ENCODE measurements at places on chromosomes 3 and 15.
A peak's percentile ranks its signal among the peaks of the same experiment; 100 is the strongest.

DNA sequence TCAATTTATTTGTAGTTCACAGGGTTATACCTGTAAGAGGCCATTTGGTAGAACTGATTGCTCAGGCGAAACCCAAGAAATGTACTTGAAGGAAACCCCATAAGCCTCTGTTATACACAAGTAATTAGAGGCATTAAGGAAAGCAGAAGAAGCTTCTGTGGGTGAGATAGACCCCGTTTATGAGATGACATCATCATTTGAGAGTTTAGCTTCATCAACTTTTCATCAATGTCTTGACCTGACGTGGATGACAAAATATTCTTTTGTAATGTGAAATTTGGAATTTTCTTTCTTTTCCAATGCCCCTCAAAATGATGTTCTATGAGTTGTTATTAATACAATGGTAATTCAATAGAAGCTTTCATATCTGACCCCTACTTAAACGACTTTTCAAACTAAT, 136.2 kb downstream of the MDFIC2 start:
- DNase-seq = no peak

DNA sequence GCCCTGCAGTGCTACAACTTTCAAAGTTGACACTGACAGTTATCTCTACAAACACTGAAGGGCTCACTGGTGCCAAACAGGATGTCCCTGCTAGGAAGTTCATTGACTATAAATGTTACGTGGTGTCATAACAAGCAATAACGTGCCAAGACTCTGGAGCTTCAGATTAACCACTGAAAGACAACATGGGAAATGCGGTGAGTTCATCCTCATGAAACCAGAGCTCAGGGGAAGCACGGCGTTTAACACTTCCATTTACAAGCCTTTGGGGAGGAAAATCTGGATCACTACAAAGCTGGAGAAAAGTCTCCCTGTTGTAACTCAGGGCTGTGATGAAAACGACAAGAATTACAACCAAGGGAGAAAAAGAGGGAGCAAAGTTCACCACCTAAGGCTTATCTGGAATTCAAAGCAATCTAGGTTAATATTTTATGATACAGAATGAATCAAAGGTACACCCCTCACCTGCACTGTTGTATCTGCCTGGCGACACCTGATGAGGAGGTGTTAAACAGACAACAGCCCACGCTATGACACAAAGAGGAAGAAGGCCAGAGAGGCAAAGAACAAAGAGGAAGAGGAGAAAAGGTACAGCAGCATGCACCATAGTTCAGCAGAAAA, 27.0 kb downstream of the SHQ1 start:
- no peak for DNase-seq

DNA sequence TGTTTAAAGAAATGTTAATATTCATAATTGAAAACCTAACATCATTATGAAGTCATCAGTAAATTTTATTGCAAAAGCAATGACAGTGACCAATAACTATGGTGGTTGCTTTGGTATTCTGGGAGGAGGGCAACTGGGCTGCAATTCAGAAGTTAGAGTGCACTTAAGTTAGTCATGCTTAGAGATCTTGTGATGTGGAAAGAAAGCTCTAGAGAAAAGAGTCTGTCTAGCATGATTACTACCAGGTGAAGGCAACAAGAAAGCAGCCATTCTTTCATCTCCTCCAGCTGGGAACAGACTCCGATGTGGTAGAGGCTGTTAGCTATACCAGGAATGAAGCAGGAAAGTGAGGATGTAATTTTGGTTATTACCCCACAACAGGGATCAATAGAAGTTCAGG, 625.6 kb downstream of the SI start:
- DNase-seq = no peak

DNA sequence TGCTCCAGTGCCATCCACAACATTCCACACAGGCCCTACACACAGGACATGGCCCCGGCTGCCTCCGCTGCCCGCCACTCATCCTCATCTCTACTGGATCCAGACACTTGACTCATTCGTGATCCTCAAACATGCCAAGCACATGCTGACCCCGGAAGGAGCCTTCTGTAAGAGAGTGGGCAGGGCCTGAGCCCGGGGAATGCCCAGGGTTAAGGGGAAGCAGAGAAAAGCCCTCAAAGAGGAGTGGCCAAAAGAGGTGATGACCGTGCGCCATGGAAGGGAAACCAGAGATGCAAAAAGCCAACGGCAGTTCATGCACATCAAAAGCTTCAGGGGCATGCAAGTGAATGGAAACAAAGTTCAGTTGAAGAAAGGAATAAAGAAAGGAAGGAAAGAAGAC, 46.1 kb downstream of the RFTN1 start:
- no peak for DNase-seq

DNA sequence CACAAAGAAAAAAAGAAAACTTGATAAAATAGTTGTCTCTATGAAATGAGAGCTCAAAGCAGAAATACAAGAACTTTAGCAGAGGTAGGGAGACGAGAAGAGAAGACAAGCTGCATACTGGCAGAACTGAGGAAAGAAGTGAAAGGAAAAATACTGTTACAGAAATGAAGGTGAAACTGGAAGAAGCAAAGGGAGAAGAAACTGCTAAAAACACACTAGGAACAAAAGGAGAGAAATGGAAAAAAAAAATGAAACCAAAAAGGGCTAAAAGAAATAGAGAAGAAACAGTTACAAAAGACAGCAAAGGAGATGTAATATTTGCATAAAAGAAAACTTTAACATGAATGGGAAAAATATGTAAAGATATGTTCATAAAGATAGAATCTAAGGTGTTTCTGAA, 27.3 kb upstream of the ANPEP start:
- no peak for DNase-seq

- DNase-seq = no peak
Measured at GRCh38 chr15:39427705-39428104, 153.2 kb upstream of the THBS1 start.

- DNase-seq = no peak
Measured at GRCh38 chr3:62238003-62238402, 135.3 kb downstream of the FEZF2 start.

- no peak for DNase-seq
Measured at GRCh38 chr3:149783576-149783975, 8.8 kb downstream of the ANKUB1 start.

DNA sequence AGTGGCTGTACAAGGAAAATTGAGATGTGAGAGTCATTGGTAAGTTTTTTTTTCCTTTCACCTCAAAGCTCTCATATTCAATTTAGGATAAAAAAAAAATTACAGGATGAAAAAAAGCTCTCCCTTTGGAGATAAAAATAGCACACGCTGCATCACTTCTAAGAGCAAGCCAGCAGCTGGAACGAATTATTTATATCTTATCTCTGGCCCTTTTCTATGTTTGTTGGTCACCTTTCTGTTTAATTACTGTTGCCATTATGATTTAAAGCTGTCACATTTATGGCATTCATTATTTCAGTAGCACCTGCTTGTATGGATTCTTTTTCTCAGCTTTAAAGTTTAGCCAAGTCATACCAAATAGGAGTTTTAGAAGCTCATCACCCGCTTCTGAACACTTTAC, 171.6 kb upstream of the PDZRN3 start:
- no peak for DNase-seq

DNA sequence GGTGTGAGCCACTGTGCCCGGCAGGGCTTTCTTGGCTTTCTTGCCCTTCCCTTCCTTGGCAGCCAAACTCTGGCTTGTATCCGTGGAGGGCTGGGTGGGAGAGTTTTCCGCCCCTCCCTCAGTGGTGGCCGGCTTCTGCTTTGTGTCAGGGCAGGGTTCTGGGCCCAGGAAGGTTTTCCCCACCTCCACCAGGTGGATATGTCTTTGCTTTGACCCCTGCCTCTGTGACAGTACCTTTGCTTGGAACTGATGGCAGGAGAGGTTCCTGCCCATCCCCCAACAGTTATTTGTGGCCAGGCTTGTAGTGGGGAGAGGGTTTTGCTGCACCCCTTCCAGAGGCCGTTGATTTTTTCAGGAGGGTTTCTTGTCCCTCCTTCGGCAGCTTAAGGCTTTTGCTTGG, 24.3 kb downstream of the CSPG5 start:
- DNase-seq = peak; percentile 42

DNA sequence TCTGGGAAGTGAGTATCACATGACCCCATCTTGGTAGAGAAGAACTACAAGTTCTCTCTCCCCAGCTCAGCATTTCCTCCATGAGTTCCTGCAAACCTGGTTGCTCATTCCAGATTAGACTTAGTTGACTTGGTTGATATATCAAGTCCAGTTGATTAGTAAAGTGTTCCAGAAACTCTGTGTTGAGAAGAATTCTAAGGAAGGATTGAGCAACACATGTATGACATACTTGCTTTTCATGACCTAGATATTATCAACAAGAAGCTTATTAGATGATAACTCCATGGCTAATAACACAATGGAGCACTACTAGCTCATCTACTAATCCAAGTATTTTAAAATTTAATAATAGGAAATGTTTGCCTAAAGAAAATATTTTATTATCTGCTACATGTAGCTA, 6.4 kb upstream of the EID1 start:
- DNase-seq = no peak

GRCh38 chr3:108088697-108089096, 2.1 kb downstream of the CD47 start:
- no peak for DNase-seq

DNA sequence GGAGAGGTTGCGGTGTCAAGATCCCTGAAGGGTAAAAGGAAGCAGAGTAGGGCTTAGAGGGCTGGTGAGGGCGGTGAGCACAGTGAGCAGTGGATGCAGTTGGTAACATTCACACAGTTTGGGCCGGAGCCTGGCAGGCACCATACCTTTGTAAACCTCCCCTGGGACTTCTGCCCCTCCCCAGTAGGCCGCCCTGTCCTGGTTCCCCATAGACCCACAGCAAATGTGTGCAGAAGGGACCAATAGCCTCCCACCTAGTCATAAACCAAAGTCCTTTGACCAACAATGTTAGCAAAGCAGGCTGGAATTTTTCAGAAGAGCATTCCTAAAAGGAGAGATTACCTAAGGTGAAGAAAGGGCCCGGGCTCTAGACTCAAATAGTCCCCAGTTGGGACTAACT, 1.7 kb upstream of the PHGR1 start:
- no peak for DNase-seq

DNA sequence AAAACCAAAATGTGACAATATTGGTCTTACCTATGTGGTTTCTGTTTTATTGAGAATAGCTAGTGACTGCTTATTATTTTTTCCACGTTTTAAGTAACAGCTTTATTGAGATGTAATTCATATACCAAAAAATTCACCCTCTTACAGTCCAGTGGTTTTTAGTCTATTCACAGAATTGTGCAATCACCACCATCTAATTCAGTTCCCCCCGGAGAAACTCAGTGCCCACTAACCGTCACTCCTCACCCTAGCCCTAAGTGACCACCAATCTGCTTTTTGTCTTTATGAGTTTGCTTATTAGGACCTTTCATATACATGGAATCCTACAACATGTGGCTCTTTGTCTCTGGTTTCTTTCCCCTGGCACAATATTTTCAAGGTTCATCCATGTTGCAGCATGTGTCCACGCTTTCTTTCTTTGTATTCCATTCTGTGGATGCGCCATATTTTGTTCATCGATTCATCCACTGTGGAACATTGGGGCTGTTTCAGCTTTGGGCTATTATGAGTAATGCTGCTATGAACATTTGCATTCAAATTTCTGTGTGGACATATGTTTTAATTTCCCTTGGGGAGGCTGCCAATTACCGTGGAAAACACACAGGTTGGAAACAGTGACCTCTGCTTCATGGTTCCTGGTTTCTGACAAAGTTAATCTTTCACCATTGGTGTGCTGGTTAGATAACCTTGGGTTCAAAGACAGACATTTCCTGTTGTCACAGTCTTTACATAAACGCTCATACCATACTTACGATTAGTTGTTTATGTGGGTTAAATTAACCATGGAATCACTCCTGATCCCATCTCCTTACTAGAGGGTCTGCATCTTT, 3.2 kb upstream of the BCL2L10 start:
- DNase-seq = peak; percentile 6

DNA sequence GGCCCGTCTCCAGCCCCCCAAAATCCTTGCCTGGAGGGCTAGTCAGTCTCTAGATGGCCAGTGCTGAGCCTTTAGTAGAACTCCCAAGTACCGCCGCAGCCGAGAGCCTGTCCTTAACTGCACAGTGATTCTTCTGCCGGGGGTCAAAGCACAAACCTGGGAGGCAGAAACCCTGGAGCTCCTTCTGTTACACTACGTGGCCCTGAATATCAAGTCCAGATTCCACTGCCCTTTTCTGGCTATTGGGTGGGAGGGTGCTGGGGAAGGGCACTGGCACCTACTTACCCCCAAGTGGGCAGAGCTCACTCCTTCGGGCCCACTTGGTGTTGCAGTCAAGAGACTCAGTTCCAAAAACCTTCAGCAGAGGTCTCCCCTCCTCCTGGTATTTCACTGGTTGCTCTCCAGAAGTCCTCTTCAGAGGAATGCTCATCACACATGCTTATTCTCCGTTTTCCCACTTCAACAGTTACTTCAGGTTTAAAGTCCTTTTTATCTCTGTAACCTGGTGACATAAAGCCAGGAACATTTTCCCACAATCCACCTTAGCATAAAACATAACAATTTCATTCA, 10.8 kb downstream of the PDHB start:
- DNase-seq = peak; percentile 30

DNA sequence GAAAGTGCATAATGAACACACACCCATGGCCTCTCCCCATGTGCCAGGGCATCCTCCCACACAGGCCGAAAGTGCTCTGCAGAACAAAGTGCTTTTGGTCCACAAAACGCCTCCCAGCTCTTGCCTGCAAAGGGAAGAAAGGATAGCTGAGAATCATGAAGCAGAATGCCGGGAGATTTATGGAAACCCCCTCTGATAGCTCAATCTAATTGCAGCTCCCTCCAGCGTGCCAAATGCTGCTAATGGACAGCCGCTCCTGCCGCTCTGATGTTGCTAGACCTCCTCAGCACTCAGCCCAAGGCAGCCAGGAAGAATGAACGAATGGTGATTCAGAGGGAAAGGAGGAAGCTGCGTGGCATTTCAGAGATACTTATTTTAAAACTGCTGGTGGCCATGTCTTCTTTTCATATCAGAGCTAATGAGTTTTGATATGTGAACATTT, 145.3 kb downstream of the TJP1 start:
- peak; percentile 57 for DNase-seq

DNA sequence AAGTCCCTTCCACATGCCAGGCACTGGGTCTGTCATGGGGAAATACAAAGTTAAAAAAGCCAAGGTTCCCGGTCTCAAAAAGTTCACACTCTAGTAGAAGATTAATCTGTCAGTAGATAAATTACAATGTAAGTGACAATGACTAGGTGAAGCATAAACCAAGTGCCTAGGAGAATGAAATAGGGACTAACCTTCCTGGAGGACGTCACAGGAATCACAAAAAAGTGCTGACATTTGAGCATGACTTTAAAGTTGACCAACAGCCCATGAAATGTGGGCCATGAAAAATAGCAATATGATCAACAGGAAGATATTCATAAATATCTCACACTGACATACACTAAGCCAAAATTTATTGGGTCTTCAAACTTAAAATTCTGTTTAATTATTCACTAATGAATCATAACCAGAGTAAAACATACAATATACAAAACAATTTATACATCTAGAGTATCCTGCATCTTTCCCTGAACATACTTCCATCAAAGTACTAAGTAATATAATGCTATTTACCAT, 20.0 kb downstream of the COPS2 start:
- DNase-seq = no peak

Data from H7 (cell line).